GM12891 (cell line): ENCODE measurements at places on chromosomes 3 and 15.
A peak's percentile ranks its signal among the peaks of the same experiment; 100 is the strongest.

- DNase-seq: no peak
These were observed 45.3 kb downstream of the TMEM212 start for GRCh38 chr3:171888466-171888865.

- DNase-seq: no peak
These were observed 122.1 kb upstream of the TPRG1 start for GRCh38 chr3:189049458-189050236.

DNA sequence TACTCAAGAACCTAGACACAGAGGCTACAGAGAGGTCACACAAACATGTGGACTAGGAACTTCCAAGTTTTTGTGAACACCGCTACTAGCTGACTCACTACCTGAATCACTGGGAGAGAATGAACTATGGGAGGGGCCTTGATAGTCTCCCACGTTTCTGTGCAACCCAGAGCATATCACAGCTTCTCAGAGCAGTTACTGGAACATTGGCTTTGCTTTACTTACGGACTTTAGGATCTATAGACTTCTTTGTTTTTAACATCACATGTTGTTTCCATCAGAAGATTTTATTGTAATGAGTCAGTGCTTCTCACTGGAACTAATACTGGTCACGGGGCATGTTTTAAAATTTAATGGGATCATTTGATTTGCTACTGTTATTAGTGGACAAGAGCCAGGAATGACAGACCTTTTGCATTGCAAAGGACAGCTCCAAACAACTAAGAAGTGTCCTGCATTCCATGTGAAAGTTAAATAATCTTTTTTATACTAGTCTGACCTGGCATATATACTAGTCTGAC, 35.6 kb downstream of the RTP4 start:
- DNase-seq: no peak

- DNase-seq: no peak
These were observed 115.1 kb upstream of the FAM174B start for GRCh38 chr15:92770641-92771040.

GRCh38 chr3:126672741-126673140, 17.8 kb upstream of the TXNRD3 start:
- no peak for DNase-seq

GRCh38 chr3:53401154-53401553, 53.8 kb upstream of the DCP1A start:
- no peak for DNase-seq

DNA sequence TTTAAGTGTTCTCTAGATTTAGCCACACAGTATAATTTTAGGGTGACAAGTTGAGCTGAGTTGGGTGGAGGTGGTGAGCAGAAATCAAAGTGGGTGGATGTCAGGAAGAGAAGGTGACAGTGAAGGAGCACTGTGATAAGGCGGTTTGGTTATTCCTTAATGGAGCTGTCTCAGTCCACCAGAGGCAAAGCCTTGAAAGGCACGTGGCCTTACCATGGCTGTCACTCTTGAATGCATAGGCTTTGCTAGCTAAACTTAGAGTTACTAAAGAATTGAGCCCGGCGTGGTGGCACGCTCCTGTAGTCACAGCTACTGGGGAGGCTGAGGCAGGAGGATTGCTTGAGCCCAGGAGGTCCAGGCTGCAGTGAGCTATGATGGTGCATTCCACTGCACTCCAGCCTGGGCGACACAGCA, 560 bp upstream of the TTLL13 start:
- no peak for DNase-seq

DNA sequence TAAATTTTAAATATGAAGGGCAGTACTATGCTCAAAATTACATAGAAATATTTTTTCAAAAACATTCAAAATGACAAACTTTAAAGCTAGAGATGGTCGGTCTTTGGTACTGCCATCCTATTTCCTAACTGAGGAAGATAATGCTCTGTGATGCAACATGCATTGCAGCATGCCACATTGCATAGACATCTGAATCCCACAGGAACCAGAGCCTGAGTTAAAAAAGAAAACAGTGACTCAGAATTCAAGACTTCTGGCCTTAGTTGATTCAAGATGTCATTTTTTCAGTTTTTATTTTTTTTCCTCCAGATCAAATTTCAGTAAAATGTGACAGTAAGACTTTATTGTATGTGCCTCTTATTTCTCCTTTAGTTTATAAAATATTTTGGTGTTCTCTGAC, 33.1 kb downstream of the TP63 start:
- no peak for DNase-seq

GRCh38 chr3:29614954-29615353, 334.1 kb downstream of the RBMS3 start:
- DNase-seq: no peak

- no peak for DNase-seq
These were observed 223.5 kb upstream of the RBMS3 start for GRCh38 chr3:29057326-29057725.

DNA sequence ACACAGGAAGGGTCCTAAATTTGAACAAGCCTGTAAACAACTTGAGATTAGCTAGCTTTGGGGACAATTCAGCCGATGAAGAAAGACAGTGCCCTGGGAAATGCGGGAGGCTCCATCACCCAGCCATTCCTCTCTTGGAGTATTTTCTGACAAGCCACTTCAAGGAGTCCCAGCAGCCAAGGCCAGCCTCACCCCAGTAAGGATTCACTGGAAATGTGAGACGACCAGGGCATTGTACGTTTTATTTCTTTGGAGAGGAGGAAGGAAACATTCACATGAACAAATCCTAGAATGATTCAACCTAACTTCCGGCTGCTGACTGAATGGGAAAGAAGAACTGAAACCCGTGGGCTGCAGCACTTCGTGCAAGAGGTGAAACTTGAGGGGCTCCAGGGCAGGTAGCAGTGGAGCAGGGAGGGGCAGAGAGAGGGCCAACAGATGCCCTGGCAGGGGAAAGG, 116.4 kb upstream of the ARHGEF3 start:
- peak; percentile 20 for DNase-seq

- DNase-seq: no peak
These were observed 37.2 kb upstream of the ACAD9 start for GRCh38 chr3:128841926-128842920.

- DNase-seq: no peak
These were observed 662.3 kb downstream of the NR2F2 start for GRCh38 chr15:96992817-96993216.

GRCh38 chr15:90365414-90366055, 13.5 kb downstream of the ZNF774 start:
- no peak for DNase-seq
